Eye (tissue), 1 donor: ENCODE measurements at places on chromosomes 6 and 20.

GRCh38 chr6:140027219-140027618 is 652.8 kb upstream of the CITED2 start:
- DNase-seq: no peak

DNA sequence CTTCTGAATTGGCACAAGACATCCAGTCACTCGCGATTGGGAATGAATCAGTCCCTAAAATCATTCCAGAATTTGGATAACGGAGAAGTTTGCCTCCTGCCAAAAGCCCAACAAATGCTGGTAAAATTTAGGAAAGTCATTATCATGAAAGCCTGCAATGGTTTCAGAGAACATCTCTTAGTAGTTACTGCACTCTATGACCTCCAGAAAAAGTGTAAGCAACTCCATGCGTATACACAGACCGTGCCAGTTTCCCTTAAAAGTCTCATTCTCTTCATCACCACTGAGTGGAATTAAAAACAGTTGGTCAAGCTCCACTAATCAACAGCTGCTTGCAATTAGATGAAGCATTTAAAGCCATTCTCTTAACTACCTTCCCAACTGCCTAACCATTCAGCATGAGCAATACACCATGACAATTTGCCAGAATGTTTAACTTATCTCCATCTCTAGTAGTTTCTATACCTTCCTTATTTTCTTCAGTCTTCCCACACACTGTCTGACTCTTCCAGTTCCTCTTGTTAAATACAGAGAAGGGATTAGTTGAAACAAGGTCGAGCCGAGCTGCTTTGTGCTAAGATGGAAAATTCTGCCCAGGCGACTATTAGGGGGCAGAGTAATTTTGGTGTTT is 183.6 kb upstream of the PRDM1 start:
- DNase-seq: peak; percentile 10

DNA sequence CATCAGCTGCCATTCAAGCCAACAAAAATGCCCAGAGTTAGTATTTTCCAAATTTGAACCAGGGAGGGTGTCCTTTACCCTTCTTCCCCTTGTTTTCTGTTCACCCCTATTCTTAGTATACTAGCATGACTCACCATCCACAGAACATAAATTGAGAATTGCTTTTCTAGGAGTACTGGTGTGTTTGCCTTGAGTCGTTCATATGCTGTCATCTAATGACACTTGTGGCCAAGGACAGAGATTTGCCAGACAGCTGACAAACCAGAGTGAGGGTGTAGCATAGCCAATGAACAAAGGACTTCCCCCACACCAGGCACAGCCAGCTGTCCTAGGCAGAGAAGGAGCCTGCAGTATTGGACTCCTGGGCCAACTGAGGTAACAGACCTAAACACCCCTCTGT is 62.2 kb downstream of the FILIP1 start:
- peak; percentile 48 for DNase-seq

DNA sequence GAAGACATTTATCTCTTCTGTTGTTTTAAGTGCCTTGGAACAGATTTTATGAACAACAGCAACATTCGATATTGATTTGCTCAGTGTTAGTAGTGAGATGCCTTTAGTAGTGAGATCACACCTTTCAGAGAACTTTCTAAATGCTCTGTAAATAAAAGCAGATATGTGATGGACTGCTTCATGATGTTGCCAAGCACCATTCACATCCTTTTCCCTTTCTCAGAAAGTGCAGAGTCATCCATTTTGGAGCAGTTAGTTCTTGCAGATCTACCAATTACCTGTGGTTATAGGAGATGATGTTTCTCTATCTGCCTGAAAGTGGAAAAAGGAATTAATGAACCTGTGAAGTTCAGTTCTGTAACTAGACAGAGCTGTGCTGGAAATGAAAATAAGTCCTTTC is 27.0 kb downstream of the CBFA2T2 start:
- DNase-seq: peak; percentile 8

DNA sequence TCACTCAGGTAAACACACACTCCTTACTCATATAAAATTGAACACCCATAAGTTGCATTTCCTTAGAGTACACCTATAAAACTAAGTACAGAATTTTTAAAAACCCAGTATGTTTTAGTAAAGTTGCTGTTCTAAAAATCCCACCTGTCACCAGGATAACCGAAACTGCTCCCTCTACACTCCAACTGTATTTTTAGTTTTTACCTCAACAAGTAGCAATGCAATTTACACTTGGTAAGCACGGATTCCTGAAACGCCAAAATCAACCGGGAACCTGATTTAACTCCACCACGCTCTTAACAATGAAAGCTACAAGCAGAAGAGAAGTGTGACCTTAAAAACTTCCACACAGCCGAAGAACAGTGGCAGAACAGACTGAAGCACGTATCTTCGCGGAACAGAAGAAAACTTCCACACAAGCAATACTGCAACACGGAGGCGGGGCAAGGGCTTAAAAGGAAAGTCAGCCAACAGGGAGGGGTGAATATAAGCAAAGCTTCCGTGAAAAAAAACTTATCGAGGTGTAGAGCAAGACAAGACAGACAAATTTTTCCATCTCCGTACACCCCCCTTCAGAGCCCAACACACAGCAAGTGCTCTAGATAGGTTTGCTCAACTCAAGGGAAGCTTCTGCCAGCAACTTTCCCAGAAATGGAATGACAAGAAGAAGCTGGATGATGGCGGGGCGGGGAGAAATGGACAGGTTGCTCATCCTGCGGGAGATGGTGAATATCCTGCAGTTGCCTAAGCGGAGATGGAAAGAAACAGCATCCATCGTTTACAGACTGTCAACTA is 1.4 kb downstream of the STAU1 start:
- DNase-seq: peak; percentile 66

DNA sequence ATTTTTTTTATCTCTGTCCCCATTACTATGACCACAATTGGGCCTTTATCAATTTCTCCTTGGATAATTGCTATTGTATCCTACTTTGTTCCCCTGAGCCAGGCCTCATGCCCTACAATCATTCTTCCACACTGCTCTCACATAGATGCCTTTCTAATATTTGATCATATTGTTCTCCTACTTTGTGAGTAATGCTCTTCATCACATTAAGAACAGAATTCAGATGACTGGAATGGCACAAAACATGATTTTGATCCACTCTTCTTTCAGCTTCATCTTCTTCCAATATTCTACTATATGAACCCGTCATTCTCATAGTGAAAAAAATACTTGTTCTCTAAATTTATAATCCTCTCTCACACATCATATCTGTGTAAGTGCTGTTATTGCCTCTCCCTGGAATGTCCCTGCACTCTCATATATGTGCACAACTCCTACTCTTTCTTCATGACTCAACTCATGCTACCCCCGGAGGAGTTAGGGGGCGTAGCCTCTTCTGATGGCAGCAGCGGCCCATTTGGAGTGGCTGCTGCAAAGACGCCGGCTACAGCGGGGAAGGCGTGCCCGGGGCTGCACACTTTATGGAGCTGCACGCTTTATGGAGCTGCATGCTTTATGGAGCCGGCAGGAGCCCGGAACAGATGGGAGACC is 25.3 kb upstream of the HACE1 start:
- no peak for DNase-seq

DNA sequence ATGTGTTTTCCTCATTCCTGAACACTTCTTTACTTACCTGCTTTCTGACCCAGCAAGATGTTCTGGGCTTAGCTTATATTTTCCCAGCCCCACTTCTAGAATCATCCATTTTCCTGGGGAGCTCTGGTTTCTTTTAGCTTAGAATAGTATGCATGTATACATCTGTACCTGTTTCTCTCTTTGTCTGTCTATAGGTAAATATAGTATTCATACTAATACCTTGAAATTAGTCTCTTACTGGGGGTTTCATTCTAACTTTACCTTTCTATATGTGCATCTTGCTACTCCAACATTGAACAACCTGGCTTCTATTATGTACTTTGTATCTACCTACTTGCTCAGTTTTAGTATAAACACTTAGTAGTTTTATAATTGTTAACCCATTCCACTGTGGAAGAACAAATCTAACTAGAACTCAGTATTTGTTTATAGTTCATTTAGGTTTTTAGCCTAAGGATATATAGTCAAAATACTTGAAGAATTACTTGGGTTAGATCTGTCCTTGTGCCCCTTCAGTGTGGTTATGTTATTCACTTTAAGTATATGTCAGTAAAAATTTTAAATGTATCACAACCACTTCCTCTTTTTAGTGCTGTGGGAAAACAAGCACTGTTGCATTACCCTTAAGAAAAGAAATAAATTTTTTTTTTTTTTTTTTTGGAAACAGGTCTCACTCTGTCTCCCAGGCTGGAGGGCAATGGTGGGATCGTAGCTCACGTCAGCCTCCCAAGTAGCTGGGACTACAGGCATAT is 54.0 kb downstream of the ASXL1 start:
- no peak for DNase-seq

DNA sequence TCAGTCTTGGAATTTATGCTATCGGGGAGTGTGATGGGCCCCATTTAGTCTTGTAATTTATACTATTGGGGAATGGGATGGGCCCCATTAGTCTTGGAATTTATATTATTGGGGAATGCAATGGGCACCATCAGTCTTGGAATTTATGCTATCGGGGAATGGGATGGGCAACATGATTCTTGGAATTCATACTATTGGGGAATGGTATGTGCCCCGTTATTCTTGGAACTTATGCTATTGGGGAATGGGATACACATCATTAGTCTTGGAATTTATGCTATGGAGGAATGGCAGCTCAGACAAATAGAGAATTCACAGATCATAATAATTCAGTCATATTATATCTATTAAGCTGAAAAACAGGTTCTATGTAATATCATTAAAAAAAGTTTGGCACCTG is 300.3 kb downstream of the SMOC2 start:
- no peak for DNase-seq

DNA sequence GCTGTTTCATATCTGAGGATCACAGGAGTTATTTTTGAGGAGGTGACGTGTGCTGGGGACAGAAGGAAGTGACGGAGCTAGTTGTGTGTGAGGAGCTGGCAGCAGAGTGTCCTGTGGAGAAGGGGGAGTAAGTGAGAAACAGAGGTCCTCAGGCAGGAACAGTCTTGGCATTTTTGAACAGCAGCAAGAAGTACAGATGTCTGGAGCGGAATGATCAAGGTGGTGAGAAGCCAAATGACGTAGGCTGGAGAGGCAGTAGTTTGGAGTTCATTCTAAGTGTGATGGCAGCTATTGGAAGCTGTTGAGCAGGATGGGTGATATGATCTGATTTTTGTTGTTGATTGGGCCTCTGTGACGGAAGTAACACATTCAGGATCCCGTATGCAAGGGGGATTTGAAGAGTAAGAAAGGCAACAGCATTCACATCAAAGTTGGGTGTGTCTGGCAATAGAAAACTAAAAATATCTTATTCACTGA is 52.3 kb downstream of the SOBP start:
- DNase-seq: no peak

DNA sequence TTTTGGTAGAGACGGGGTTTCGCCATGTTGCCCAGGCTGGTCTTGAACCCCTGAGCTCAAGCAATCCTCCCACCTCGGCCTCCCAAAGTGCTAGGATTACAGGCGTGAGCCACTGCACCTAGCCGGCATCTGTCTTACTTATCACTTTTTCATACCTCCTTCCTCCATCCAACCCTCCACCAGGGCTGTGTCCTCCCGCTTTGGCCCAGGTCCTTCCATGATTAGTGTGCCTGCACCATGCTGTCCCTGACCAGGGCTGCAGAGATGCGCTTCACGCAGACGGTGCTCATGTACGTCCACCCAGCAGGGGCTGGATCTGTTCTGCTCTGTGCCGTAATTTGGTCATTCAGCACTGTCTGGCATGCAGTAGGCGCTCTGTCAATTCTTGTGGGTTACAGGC is 85.8 kb downstream of the SRC start:
- DNase-seq: no peak

DNA sequence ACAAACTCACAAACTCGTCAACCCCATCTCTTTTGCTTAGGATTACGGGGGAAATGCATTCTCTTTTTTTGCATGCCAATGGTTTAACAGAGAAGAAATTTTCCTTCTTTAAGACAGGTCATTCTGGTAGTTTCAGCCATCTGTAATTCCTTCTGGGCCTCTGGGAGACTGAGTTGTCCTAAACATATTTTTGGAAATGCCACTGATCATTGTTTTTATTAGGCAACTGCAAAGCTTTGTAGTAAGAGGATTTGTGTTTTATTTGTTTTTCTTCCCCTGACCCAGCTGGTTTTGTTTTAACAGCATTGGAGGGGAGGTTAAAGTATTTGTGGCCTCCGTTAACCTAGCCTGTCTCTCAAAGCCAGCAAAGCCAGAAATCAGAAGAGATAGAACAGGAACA is 73.1 kb upstream of the ISM1 start:
- peak; percentile 14 for DNase-seq

DNA sequence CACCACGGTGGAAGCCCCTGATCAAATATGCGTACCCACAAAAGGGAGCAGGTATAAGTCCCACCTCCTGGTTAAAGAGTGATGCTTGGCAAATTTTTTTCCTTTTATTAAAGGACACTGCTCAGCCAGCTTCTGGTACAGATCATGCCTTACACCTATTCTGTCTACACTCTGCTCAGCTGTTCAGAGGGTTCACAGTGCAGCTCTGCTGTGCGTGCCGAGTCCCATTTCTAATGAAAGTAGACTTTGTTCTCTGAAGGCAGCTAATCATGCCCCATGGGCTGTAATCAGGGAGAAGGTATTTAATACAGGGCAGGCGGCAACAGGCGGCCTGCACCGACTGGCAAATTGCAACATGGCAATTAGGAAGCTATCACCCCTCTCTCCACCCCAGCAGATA is 16.3 kb downstream of the LRRC73 start:
- DNase-seq: no peak

DNA sequence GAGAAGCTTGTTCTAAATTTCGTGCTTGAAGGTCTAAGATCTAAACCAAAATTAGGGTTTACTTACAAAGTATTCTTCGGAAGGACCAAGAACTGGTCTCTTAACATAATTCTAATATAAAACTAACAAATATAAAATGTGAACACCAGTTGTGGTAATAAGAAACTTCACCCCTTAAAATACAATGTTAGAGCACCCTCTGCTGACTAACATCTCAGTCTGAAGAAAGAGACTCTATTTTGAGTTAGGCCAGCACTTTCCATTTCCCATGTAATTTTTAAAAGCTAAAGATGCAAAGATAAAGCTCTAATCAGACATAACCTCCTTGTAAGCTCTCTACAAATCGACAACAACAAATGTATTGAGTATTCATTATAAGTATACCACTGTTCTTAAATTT is 24.6 kb downstream of the ATG5 start:
- DNase-seq: peak; percentile 54

GRCh38 chr20:53042521-53042920 is 70.4 kb downstream of the TSHZ2 start:
- DNase-seq: no peak
